ENCODE measurements at places on chromosomes 2 and 18. TPM values are rescaled to one million over a fixed set of nuclear protein-coding genes. Genes with fewer than 3 reads are reported as not detected.

DNA sequence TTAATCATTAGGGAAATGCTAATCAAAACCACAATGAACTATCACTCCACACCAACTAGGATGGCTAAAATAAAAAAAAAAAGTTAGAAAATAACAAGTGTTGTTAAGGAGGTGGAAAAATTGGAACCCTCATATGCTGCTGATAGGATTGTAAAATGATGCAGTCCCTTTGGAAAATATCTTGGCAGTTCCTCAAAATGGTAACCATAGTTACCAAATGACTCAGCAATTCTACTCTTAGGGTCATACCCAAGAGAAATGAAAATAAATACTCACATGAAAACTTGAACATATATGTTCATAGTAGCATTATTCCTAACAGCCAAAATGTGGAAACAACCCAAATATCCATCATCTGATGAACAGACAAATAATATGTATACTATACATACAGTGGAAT, 15.7 kb upstream of the ACVR2A start:
- H3K4me1 ChIP-seq = no peaks in the 10 kb centered on the region
- no peak overlapping the region for H3K27ac ChIP-seq
- no peaks in the 10 kb centered on the region for H3K36me3 ChIP-seq
- no peak for DNase-seq
- H3K27me3 ChIP-seq = no peaks in the 10 kb centered on the region

- no peaks in the 10 kb centered on the region for H3K27me3 ChIP-seq
- peaks cover 5% of the 10 kb centered on the region for H3K36me3 ChIP-seq
Observed at GRCh38 chr2:64086347-64087082, 57.7 kb downstream of the PELI1 start.

Gene MPP4
- not detected for total RNA-seq

DNA sequence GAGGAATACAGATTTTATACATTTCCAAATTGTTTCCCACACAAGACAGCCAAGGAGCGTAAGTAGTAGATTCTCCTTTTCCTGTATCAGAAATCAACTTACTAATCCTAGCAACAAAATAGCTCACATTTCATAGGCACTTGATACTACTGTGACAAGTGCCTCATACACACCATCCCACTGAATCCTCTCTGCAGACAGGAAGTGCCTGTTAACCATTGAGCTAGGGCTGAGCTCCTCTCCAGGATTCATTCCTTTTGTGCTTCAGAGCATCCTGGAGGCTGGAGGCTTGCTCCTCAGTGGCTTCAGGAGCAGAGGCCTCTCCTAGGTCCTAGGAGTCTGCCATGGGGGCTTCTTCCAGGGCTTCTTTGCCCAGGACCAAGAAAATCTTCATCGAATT, 20.8 kb upstream of the ZNF396 start:
- H3K27me3 ChIP-seq = no peaks in the 10 kb centered on the region
- H3K36me3 ChIP-seq = no peaks in the 10 kb centered on the region
- no peak for DNase-seq
- H3K4me3 ChIP-seq = no peak overlapping the region

Gene RIT2
- not detected for total RNA-seq

Gene TOGARAM2
- total RNA-seq = 0.99 TPM

DNA sequence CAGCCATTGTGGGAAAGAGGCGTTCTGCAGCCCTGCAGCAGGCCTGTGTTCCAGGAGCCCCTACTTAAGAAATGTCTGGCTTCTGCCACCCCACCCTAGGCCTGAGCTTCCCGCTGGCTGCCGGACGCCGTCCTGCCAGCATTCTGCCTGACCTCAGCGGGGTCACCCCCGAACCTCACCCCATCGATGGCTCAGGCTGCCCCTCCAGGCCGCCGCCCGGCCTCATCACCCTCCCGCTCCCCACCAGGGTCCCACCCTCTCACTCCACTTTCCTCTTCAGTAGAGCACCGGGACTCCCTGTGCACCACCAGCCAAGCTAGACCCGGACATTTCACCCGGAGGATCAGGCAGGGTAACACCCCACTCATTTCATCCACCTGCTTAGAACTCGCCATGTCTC, 73.6 kb upstream of the SALL3 start:
- no peak overlapping the region for H3K4me3 ChIP-seq
- DNase-seq = peak; percentile 90

GRCh38 chr18:50154420-50154819, 40.5 kb downstream of the MYO5B start:
- no peak overlapping the region for H3K27ac ChIP-seq
- no peaks in the 10 kb centered on the region for H3K36me3 ChIP-seq
- no peaks in the 10 kb centered on the region for H3K4me1 ChIP-seq
- peaks cover 2% of the 10 kb centered on the region for H3K27me3 ChIP-seq

Gene STAT4
- total RNA-seq = 0.80 TPM

Gene ADCYAP1
- total RNA-seq = 1.2 TPM

- no peaks in the 10 kb centered on the region for H3K36me3 ChIP-seq
- no peaks in the 10 kb centered on the region for H3K4me1 ChIP-seq
- no peak overlapping the region for H3K27ac ChIP-seq
- DNase-seq = no peak
Observed at GRCh38 chr2:227205701-227206100, 41.3 kb downstream of the COL4A3 start.

- H3K4me1 ChIP-seq = no peaks in the 10 kb centered on the region
- peaks cover 59% of the 10 kb centered on the region for H3K36me3 ChIP-seq
- no peak overlapping the region for H3K27ac ChIP-seq
Observed at GRCh38 chr2:235968616-235969324, 199.4 kb downstream of the GBX2 start.

GRCh38 chr2:86518481-86518880, 44.8 kb downstream of the CHMP3 start:
- no peak overlapping the region for H3K4me3 ChIP-seq
- H3K36me3 ChIP-seq = no peaks in the 10 kb centered on the region
- no peaks in the 10 kb centered on the region for H3K27me3 ChIP-seq
- no peak for DNase-seq

- DNase-seq = no peak
- peaks cover 3% of the 10 kb centered on the region for H3K4me1 ChIP-seq
- H3K27ac ChIP-seq = no peak overlapping the region
- no peaks in the 10 kb centered on the region for H3K36me3 ChIP-seq
Observed at GRCh38 chr18:11383381-11383780, 226.0 kb upstream of the SLC35G4 start.

Gene GAD1
- total RNA-seq = not detected

Gene LYG2
- not detected for total RNA-seq

- H3K4me3 ChIP-seq = no peak overlapping the region
- no peak overlapping the region for H3K27ac ChIP-seq
- no peaks in the 10 kb centered on the region for H3K27me3 ChIP-seq
- H3K4me1 ChIP-seq = no peaks in the 10 kb centered on the region
- DNase-seq = no peak
- H3K36me3 ChIP-seq = no peaks in the 10 kb centered on the region
Observed at GRCh38 chr2:21191535-21191934, 67.8 kb downstream of the TDRD15 start.

Gene CXCR4
- total RNA-seq = 5.3 TPM
